Adipocyte (in vitro differentiated cells): ENCODE measurements at places on chromosomes 1 and 21.
A peak's percentile ranks its signal among the peaks of the same experiment; 100 is the strongest.

DNA sequence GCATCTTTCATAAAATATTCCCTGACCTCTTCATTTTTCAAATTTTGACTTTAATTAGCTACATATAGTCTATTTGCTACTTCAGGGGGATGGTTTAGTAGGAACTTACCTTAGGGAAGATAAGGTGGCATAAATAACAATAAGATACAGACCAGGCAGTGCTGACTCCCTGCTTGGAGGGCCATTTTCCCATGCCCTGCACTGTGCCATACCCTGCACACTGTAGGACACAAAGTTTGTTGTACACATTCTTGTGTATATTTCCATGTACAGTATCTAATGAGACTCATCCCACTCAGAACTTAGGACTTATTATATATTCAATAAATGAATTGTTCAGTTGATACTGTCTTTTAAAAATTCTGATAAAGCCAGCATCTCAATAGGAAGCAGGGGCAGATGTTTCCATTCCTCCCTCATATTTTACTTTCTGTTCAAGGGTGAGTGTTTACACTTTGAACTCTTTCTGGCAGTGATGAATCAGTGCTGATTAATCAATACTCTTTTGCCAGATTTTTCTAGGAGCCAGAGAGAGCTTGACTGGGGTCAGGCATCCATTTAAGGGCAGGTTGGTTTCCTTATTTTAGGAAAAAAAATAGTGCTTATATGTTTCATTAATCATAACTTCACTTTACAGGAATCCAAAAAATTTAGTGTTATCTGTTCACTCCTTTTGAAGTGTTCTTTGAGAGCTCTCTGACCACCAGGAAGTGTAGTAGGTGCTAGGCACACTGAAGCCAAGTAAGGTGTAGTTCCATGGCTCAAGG, 30.6 kb downstream of the MPZL1 start:
- no peak for DNase-seq

DNA sequence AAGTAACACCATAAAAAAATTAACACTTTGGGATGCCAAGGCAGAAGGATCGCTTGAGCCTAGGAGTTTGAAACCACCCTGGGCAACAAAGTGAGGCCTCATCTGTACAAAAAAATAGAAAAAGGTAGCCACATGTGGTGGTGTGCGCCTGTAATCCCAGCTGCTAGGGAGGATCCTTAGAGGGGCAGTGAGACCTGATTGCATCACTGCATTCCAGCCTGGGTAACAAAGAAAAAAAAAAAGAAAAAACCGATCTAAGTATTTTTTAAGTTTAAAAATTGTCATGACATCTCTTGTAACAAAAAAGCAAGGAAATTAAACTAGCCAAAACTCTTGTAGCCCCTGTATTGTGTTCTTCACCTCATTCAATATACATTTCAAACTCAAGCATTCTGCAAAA, 39.5 kb downstream of the ZZZ3 start:
- DNase-seq: no peak

DNA sequence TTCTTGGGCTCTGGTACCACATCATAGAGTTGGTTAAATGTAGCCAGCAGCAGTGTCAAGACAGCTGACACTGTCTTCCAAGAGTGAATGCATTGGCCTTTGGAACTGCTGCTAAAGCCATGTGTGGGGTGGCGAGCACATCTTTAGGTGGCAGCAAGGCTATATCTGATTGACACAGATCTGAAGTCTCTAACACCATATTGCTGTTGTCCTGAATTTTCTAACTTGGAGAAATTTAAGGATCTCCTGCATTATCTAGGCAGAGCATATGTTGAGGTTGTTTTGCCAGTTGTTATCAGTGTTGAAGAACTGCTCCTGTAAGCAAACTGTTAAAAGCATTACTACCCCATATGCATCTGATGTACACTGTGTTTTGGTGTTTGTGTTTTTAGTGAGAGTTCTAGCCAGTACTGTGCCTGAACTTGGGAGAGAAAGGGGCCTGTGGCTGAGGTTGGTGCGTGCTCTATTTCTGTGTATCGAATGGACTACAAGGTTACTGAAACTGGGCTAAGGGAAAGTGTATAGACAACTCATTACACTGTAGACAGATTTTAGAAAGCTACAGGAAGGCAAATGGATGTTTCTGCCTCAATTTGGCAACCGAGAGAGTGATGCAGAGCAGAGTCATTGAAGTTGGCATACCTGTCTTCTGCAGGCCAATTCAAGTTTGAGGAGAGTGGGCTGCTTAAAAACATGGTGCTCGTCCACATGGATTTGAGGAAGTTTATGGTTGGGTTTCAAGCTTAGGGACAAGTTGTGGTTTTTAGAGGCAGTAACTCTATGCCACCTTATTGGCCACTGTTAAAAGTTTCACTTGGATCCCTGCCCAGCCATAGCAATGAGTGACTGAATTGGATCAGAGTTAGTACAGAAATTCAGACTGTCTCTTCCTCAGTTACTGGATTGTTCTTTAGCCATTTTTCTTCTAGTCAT, 16.9 kb downstream of the DYRK3 start:
- DNase-seq: peak; percentile 29

- no peak for DNase-seq
Measured at GRCh38 chr1:161092621-161093028, 3.3 kb upstream of the NECTIN4 start.

GRCh38 chr1:169707912-169708604, 3.4 kb downstream of the SELL start:
- DNase-seq: no peak

GRCh38 chr1:226401355-226402303, 6.3 kb downstream of the PARP1 start:
- no peak for DNase-seq

DNA sequence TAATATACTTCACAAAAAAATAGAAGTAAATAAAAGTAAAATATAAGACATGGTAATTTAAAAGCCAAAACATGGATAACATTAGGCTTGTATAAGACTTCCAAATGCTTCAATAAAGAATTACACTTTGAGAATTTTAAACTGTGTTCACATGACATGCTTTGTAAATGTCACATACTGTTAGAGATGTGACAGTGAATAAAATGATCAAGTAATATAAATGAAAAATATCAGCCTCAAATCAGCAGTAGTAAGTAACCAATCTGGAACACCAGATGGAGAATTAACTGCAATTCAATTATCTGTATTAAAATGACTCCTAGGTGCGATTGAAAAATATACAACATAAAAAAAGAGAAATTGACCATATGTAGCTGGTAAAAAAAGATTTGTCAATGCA, 1260.8 kb downstream of the BRINP3 start:
- no peak for DNase-seq

DNA sequence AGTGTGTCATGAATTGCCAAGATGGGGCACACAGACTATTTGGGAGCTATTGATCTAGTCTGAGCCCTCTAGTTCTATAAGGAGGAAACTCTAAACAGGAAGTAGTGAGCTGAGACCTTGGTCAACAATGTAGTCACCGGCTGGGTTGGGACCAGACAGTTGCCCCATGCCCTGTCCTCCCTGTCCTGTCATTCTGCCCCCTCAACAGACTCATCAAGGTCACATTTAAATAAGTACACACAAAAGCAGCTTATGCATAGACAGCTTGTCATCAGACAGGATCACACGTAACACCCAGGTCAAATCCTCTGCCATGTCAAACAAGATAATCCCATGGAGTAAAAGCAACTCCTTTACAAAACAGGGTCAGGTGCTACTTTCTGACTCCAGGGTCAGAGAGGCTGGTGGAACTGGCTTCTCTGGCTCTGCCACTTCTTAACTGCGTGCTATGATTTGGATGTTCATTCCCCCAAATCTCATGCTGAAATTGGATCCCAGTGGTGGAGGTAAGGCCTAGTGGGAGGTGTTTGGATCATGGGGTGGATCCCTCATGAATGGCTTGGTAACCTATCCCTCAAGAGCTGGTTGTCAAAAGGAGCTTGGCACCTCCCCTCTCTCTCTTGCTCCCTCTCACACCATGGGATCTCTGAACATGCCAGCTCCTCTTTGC, 128.9 kb downstream of the HIVEP3 start:
- no peak for DNase-seq

DNA sequence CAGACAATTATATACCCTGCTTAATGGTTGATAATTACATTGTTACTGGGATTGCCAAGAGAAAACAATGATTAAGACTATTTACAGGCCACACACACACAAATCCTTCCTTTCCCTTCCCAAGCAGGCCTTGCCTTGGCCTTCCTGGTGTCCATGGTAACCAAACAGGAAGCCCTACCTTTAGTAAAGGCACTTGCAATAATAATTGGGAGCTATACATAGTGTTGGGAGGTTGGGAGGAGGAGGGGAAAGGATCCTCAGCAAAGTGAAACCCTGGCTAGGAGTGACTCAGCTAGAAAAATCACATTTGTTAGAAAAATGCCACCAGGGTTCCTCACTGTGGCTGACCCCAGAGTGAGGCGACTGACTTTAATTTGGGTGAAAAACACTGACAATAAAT, 122.3 kb upstream of the ADAR start:
- peak; percentile 8 for DNase-seq

- DNase-seq: peak; percentile 86
Measured at GRCh38 chr1:45205910-45206721, at the start of gene ZSWIM5. TSS of gene ZSWIM5 (minus strand) at chr1:45206605. CDS start at chr1:45206350, 255 bp downstream.

DNA sequence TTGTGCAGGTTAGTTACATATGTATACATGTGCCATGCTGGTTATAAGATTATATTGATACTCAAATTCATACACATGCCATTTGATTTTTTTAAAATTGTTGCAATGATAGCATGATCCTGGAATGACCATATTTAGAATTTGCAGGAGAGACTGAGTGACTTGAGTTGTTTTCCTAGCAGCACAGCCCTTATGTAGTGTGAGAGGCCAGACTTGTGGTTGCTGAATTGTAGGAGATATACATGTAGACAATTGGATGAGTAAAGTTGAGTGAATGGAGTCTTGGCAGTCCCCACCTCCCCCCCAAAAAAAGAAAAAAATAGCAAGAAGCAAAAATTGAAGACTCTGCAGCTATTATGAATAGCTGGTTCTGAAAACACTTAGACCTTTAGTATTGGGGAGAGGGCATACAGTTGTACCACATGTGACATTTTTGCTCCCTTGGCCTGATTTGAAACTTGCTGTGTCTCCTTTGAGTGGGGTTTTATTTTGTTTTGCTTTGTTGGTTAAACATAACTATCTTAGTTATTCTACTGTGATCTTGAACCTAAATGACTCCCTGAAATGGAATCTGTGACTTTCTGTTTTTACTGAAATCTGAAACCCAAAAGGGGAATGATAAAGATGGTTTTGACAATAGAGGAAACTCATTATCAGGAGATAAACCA, 280.3 kb downstream of the HMCN1 start:
- DNase-seq: peak; percentile 31

DNA sequence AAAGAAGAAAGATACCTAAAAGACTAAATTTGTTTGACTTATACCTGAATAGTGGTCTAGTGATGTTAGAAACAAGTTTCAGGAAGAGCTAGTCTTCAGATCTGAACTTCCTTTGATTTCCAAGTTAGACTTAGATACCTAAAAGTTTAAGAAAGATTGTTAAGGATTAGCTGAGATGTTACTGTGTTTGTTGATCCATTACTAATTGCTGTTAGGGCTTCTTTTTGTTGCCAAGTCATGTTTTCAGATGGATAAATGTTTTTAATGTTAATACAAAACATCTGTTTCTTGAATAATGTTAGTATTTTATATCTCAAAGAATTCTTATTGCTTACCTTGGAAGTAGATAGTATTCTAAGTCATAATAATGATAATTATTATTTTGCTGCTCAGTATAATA, 11.6 kb downstream of the GNAI3 start:
- peak; percentile 35 for DNase-seq

DNA sequence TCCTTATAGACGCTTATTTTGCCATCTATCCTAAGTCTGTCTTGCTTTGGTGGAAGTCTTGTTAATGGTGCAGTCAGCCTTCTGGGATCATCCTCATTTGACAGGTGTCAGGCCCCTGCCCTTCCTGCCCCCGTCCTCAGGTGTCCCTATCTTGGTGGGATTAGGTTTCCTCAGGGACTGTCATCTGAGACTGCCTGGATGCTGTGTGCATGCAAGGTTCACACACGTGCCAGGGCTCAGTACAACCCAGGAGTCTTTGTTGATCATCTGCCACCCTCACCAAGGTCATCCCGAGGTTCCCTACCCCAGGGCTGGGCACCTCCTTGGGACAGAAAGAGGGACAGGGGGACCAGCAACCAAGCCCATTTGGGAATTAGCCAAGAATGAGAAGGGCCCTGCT, 18.0 kb downstream of the PADI2 start:
- DNase-seq: no peak
